ENCODE measurements at places on chromosomes 6 and 20. TPM values are rescaled to one million over a fixed set of nuclear protein-coding genes. Genes with fewer than 3 reads are reported as not detected.

- H3K4me1 ChIP-seq: no peaks in the 10 kb centered on the region
- H3K36me3 ChIP-seq: no peaks in the 10 kb centered on the region
- no peak overlapping the region for H3K27ac ChIP-seq
- no peaks in the 10 kb centered on the region for H3K27me3 ChIP-seq
- DNase-seq: no peak
Measured at GRCh38 chr20:15565786-15566185, 1007.5 kb downstream of the KIF16B start.

DNA sequence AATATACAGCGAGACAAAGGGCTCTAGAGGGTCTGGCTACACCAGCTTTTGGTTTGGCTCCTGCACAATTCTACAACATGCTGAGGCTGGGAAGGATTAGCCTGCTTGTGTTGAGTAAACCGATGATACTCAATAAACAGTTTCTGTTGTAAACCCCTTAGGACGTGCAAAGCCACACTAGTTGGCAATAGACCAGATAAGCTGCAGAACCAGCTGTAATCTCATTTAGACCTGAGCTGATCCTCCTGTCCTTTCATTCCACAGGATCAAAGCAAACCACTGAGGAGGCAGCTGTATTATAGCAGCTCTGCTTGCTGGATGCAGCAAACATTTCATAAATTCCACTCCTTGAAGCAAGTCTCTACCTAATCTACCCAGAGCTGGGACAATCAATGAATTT, 79.7 kb downstream of the MMS22L start:
- H3K4me1 ChIP-seq: no peaks in the 10 kb centered on the region
- H3K27me3 ChIP-seq: no peaks in the 10 kb centered on the region
- DNase-seq: no peak
- H3K36me3 ChIP-seq: no peaks in the 10 kb centered on the region
- no peak overlapping the region for H3K4me3 ChIP-seq

DNA sequence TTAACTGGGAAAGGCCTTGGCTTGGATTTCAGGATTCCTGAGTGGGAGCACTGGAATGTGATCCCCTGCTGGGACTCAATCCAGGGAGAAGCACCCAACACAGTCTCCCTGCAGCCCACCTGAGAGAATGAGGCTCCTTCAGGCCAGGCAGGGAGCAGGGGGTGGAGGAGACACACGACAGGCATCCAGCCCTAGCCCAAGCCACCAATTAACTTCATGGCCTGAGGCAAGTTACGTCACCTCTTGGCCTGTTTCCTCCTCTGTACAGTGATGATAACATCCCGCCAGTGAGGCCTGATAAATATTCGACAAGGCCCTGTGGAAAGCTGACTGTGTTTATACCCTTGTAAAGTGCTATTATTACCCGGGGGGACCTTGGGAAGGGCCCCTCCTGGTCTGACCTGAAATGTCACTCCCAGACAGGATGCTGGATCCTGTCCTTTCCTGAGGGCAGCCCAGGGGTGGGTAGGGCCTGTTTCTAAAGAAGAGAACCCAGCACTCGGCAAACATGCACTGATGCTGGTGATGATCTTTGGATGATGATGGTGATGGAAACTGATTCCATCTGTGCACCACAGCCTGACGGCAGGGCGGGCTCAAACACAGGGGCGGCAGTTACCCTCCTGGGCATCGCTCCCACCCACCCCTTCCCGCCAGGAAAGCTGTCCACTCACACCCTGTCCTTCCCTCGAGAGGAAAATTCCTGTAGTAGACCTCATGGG, 12.4 kb downstream of the FRS3 start:
- peaks cover 10% of the 10 kb centered on the region for H3K4me1 ChIP-seq
- peak; percentile 81 for DNase-seq
- H3K27ac ChIP-seq: peak overlapping the region; percentile 43
- H3K27me3 ChIP-seq: no peaks in the 10 kb centered on the region
- H3K36me3 ChIP-seq: no peaks in the 10 kb centered on the region

DNA sequence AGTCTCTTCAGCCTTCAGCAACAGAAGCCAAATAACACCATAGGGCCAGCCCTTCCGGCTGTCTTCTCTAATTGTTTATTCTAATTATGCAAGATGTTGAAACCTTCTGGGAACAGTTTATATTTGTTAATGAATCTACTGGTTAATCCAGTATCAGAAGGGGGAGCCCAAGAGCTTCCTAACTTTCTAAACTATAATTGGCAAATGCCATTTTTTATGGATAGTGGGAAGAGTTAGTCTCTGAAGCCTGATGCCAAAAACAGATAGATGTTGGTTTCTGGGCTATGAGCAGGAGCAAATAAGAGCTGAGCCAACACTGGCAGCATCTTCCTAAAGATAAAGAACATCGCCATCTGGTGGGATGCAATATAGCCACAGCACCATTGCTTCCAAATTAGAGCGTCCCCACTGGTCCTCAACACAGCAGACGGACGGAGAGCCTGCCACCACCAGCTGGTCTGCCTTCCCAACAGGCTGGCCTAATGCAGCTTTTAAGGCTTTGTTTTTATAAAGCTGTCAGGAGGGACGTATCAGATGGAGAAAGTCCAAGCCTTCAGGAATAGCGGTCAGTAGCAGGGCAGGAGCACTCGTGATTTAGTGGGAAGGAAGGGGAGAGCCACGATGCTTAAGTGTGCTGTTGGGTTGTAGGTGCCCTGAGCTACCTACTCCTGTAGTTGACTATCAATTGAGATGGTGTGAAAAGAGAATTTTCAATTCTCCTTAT, 118.8 kb downstream of the RALGAPA2 start:
- no peaks in the 10 kb centered on the region for H3K36me3 ChIP-seq
- peak; percentile 34 for DNase-seq
- H3K27ac ChIP-seq: no peak overlapping the region
- H3K4me3 ChIP-seq: no peak overlapping the region
- no peaks in the 10 kb centered on the region for H3K27me3 ChIP-seq

DNA sequence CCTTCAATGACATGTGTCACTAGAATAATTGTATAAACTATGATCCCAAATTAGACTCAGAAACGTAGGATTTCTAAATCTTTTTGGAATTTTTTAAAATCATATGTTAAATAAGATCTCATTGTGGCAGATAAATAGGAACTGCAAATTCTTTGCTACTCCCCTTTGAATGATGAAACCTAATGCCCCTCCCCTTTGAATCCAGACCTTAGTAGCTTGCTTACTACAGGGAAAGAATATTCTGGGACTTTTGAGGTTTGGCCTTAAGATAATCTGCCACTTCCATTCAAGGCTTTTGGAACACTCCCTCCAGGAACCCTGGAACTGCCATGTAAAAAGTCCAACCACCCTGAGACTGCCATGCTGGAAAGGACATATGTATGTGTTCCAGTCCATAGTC, 7.1 kb downstream of the TDP2 start:
- DNase-seq: no peak
- H3K36me3 ChIP-seq: no peaks in the 10 kb centered on the region
- peaks cover under 1% of the 10 kb centered on the region for H3K4me1 ChIP-seq
- H3K27me3 ChIP-seq: no peaks in the 10 kb centered on the region

GRCh38 chr6:25458485-25458884, 179.3 kb downstream of the CARMIL1 start:
- no peak for DNase-seq
- H3K27me3 ChIP-seq: no peaks in the 10 kb centered on the region
- no peaks in the 10 kb centered on the region for H3K4me1 ChIP-seq
- no peak overlapping the region for H3K27ac ChIP-seq
- no peaks in the 10 kb centered on the region for H3K36me3 ChIP-seq

The NKAIN2 gene
- under 0.01 TPM for total RNA-seq

The OR2J3 gene
- total RNA-seq: not detected

The CNKSR3 gene
- total RNA-seq: 5.7 TPM

The ESR1 gene
- total RNA-seq: 2.6 TPM
